Fibroblast of skin of left biceps (primary cell): ENCODE measurements at places on chromosomes 2 and 18.

GRCh38 chr2:101018934-101019333 is 16.8 kb downstream of the RPL31 start:
- no peak for DNase-seq

DNA sequence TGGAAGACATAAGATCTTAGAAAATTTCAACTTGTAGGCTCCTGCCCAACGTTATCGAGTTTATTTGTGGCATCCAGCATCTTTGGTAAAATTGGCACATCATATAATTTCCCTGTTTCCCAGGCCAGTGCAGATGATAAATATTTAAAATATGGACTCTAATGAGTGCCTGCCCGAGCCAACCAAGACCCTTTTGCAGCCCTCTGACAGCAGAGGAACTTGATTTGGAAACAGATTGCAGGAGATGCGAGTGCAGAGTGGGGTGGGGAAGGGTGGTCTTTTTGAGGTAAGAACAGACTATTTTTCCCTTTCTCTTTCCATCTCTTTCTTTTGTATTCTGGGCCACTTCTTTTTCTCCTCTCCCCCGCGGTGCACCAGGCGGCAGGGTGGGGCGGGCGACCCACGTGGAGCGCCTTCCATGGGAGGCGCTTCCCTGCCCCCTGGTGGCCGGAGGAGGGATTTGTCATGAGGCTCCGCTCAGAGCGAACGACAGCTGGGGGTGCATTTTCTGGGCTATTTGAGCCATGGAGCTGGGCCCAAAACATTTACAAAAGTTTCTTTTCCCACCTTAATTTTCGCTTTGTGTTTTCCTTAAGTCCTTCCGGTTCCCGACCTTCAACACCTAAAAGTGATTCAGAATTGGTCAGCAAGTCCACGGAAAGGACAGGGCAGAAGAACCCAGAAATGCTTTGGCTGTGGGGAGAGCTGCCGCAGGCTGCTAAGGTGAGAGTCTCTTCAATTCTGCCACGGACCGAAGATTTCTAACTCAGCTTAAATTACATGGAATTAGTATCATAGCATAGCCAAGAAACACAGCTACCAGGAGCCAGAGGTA is 32.7 kb downstream of the LPIN1 start:
- DNase-seq, result no peak

DNA sequence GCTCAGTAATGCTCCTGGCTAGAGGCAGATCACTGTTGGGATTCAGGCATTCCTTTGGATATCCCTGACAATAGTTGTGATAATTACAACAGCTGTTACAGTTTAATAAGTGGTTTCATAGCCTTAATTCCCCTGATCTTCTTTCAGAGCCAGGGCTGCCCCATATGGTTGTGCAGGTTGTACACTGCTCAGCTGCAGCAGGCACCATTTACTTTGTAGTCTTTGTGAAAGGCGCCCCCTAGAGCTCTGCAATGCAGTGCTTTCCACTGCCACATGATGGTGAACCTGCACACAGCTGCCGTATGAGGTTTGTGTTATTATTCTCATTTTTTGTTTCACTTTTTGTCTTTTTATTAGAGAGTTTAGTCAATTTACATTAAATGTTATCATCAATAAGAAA is 239.1 kb downstream of the KCNS3 start:
- DNase-seq, result no peak

- no peak for DNase-seq
Observed at GRCh38 chr2:108271691-108272253, 16.9 kb upstream of the SULT1C2 start.

GRCh38 chr2:142983174-142983573 is 105.7 kb downstream of the KYNU start:
- no peak for DNase-seq

DNA sequence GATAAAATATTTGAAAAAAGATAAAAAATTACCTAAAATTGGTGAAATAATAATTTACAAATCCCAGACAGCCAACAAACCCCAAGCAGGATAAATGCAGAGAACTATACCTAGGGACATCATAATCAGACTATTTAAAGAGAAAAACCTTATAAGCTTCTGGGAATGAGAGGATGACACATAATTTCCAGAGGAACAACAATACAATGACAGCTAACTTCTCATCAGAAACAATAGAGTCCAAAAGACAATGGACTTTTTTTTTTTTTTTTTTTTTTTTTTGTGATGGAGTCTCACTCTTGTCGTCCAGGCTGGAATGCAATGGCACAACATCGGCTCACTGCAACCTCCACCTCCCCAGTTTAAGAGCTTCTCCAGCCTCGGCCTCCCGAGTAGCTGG is 65.2 kb downstream of the SOCS6 start:
- no peak for DNase-seq
